ENCODE measurements at places on chromosomes 1 and 21. TPM values are rescaled to one million over a fixed set of nuclear protein-coding genes. Genes with fewer than 3 reads are reported as not detected.

DNA sequence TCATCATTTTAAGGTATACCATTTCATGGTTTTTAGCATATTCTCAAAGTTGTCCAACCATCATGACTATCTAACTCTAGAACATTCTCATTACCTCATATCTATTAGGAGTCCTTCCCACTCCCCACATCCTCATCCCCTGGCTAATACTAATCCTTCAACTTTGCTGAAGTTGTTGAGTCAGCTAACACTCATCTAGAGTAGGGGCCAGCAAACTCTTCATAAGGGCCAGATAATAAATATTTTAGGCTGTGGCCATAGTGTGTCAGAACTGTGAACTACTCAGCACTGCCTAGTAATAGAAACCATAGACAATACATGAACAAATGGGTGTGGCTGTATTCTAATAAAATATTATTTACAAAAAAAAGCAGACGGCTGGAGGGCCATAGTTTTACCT, 43.0 kb downstream of the TOR3A start:
- DNase-seq = no peak

DNA sequence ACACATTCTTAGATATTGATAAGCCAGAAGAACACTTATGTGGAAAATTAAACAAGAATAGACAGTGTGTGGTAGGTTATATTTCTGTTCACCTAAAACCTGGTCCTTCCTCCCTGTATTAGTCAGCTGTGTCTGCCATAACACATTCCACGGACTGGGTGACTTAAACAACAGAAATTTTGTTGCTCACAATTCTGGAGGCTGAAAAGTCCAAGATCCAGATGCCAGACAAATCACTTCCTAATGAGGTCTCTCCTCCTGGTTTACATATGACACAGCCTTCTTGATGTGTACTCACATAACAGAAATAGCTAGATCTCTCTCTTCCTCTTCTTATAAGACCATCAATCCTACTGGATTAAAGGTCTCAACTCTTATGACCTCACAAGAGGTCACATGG, 25.7 kb downstream of the JMJD4 start:
- no peak for DNase-seq

GRCh38 chr1:212607913-212608391, 609 bp upstream of the ATF3 start:
- no peak for DNase-seq

DNA sequence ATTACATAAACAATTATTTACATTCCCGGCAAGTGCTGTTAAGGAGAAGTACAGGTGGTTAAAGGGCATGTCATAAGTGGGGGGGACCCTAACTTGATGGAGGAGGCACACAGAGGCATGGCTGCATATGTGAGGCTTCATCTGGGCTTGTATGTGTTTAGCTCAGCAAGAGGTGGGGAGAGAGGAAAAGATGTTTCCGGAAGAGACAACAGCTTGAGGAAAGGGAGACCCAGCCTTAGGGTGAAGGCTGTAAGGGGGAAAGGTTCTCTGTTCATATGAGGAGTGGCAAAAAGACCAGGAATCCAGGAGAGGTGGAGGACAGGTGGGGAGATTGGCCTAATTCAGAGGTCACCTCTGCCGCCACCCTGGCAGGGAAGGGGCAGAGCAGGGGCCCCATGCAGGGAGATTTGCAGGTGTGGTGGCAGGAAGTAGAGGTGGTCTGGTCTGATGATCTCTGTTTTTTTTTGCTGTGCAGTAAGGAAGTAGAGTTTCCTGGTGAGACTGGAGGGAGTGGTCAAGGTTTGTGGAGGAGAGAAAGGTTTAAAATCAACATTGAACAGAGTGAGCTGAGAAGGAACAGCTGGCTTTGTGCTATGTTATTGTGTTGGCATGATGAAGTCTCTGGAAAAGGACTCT, 9.0 kb downstream of the TRAF5 start:
- DNase-seq = no peak

GRCh38 chr21:19759836-19760235, 1238.4 kb upstream of the NCAM2 start:
- DNase-seq = no peak

GRCh38 chr1:210715072-210715471, 386.4 kb downstream of the HHAT start:
- no peak for DNase-seq

DNA sequence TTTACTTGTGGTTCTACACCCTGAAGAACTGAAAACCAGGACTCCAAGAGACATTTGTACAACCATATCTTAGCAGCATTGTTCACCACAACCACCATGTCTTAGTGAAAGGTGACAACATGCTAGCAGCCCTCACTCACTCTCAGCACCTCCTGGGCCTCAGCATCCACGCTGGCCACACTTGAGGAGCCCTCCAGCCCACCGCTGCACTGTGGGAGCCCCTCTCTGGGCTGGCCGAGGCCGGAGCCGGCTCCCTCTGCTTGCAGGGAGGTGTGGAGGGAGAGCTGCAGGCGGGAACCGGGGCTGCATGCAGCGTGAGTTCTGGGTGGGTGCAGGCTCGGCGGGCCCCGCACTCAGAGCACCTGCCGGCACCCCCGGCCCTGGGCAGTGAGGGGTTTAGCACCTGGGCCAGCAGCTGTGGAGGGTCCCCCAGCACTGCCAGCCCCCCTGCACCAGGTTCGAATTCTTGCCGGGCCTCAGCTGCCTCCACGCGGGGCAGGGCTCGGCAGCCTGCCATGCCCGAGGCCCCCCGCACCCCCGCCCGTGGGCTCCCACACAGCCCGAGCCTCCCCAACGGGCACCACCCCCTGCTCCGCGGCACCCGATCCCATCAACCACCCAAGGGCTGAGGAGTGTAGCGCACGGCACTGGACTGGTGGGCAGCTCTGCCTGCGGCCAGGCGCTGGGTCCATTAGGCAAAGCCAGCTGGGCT, 9.2 kb downstream of the C1orf159 start:
- no peak for DNase-seq

DNA sequence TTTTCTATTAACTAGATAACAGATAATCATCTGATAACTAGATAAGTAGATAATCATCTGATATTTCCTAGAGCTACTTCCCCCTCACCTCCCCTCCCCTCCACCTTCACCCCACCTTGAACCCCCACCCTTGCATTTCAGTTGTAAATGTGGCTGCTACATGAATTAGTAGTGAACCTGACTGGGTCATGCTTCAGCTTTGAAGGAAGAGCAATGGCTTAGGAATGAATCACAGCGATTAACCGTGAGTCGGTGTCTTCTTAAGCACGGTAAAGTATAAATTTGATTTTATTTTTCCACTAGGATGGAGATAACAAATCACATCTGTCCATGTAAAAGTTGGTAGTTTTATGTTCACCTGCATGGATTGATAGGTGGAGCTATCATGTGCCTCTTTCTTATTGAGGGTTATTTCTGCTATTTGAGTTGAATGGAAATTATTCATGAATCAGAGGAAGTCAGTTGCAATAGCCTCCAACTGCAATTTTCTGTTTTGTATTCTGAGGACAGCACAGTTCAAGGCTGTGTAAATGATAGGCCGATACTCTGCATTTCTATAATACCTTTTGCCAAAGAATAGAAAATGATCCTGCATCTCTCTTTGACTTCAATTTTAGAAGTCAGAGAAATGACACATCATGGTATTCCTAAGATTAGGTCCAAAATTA, 235.0 kb downstream of the PTGER3 start:
- no peak for DNase-seq

Gene SLC5A9
- 0.08 TPM for polyA plus RNA-seq

Gene SPRR5
- 0.35 TPM for polyA plus RNA-seq

Gene CELA3A
- polyA plus RNA-seq = not detected

Gene CD1E
- not detected for polyA plus RNA-seq

Gene WDR64
- not detected for polyA plus RNA-seq

Measured in keratinocyte (primary cell).